NCI-H1092 treated with DMSO at 0.1 percent for 48 hours (cell line): ENCODE measurements at places on chromosomes 4 and X.

DNA sequence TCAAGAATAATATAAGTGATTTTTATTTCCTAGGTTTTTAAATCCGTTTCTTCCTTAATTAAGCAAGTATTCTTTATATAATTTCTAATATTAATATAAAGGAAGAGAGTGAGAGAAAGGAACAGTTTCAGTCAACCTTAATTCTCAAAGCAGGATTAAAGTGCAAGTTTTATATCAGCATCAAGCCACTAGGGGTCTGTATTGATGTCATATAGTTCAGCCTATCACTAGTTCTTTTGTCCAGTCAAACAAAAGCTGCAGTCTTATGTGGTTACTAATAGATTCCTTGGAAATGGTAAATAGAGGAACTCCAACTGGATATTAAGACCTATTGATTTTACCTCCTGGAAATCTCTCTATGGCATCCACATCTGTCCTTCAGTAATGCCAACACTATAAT is 82.0 kb downstream of the NAP1L3 start:
- DNase-seq: no peak

GRCh38 chr4:11529625-11530201 is 101.0 kb upstream of the HS3ST1 start:
- no peak for DNase-seq

DNA sequence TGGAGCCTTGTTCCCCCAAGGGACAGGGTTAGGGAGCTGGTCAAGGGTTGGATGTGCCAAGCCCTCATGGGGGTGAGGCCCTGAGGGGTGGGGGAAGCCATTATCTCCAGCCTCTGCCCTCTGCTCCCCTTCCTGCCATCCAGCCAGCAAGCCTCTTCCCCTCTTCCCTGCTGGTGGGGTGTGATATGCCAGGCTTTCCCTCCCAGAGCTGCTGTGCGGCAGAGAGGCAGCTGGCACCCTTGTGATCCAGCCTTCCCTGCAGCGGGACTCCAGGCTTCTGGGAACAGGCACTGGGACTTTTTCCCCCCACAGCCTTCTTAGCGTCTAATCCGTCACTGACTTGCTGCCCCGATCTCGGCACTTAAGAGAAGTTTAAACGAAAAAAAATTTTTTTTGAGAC is 6.3 kb downstream of the SSR4 start:
- no peak for DNase-seq

DNA sequence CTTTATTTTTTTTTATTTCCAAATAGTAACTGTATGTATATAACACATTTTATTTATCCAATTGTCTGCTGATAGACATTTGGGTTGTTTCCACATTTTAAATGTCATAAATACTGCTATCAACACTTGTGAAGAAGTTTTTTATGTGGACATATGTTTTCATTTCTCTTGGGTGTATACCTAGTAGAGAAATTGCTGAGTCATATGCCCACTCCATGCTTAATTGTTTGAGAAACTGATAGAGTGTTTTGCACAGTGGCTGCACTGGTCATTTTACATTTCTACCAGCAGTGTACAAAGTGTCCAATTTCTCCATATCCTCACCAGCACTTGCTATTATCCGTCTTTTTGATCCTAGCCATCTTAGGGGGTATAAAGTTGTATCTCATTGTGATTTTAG is 567.8 kb downstream of the GBA3 start:
- DNase-seq: no peak

DNA sequence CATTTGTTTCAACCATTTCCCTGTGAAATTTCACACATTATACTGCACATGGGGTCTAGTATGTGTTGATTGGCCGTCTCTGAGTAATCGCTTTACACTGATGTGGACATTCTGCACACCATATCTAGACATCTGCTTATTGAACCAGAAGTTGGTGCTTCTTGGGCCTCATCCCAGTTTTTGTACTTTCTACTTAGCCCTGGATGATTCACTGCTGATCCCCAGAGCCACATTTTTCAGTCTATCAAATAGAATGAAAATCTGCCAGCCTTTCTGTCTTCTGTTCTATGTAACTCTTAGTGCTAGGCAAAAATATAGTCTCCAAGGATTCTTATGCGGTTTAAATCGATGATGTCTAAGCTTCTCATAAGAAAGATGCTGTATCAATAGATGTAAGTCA is 40.5 kb upstream of the RELL1 start:
- no peak for DNase-seq

- DNase-seq: peak; percentile 65
These were observed 53.8 kb upstream of the OTUD4 start for GRCh38 chr4:145234091-145234706.

GRCh38 chrX:29196501-29196900 is 609.3 kb downstream of the IL1RAPL1 start:
- no peak for DNase-seq

DNA sequence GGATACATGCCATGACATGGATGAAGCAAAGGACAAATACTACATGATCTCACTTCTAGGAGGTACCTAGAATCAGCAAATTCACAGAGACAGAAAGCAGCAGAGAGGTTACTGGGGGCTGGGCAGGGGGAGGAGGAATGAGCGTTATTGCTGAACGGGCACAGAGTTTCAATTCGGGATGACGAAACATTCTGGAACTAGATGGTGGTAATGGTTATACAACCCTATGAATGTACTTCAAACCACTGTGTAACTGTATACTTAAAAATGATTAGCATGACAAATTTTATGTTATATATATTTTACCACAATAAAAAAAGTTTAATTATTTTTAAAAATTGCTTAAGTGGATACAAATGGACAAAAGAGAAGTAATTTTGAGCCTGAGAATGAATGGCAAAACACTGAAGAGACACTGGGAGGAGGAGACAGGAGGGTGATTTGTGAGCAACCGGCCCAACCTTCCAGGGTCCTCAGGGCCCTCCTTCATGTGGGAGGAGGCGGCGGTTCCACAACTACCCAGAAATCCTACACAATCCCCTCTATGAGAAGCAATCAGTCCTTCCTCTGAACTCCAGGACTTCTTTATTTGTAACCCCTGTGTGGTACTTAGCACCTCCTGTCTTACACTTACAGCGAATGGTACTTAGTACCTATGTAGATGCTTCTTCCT is 14.1 kb downstream of the ACSL1 start:
- DNase-seq: no peak

DNA sequence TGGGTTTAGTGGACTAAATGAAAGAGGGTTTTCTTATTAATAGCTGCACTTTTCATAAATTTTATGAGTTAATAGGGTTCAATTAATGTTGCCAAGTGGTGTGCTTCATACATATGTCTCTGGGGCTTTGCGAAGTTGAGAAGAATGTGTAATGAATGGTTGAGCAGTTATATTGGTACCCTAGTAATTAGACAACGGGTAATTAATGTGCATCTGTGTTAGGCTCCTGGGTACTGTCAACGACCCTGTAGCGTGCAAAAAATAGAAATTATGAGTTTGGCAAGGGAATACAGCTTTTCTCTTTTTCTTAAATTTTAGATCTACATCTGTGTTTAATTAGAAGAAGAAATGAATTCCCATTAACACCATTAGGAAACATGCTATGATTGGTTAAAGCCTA is 1027.7 kb downstream of the ARAP2 start:
- DNase-seq: no peak

DNA sequence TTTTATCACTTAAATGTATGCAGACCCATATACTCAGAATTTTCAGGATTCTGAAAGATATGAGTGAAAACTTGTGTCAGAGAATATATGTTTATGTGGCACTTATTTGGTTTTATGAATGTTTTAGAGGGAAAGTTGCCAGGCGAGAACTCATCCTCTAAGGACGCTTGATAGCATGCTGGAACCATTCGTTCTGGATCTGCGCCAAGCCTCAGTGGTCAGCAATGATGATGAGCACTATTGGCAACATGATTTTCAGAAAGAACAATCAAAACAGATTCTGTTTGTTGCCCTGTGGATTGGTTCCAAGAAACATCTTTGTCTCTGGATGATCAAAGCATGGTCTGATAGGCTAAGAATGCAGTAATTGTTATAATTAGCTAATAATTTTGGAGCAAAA is 32.1 kb upstream of the RAPGEF2 start:
- DNase-seq: no peak

GRCh38 chr4:126687655-126688358 is 945.0 kb upstream of the INTU start:
- DNase-seq: no peak

- no peak for DNase-seq
These were observed 8.2 kb upstream of the CD99L2 start for GRCh38 chrX:150906694-150907093.

DNA sequence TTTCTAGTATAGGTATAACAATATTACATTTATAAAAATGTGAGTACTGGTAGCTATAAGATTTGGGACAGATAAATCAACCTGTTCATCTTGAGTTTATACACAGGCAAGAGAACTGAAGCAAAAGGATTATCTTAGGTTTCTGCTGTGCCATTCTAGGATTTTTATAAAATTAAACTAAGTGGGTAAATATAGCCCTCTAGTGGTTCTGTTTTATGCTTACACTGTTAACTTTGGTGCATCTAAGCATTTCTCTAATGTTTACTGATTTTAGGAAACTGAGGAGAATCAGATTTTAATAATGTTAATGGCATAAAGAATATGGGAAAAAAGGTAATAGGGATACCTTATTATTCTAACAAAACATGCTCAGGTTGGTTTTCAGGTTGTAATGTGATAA is 1.1 kb upstream of the RRH start:
- peak; percentile 6 for DNase-seq

DNA sequence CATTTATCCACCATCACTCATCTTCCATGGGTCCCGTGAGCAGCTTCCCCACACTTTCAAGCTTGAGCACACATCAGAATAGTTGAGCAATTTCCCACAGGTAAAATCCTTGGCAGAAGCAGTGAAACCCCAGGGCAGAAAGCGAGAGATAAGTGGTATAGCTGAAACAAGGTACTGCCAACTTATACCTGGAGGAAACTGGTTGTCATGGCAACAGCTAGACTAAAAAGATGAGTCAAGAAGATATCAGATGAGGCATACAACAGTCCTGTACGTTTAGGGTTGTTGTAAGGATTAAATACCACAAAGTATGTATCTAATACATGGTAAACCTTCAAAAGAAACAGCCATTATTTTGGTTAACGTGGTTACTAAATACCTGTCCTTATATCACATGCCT is 66.9 kb upstream of the PHOX2B start:
- no peak for DNase-seq

DNA sequence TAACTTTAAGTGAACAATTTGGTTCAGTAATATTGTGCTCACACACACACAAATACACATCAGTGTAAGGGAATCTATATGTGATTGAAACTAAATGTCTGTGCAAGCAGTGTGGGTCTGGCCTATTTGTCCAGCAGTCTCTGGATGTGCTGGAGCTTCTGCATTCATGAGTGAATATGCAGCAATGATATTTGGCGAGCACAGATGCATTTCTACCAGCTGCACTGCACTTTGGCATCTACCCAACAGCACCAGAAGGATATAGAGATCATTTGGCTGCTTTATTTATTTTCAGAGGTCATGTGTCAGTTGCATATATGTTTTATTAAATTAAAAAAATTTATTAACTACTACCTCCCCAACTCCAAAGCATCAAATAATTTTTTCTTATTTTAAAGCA is 613.4 kb upstream of the NR3C2 start:
- DNase-seq: no peak

- no peak for DNase-seq
These were observed 11.3 kb upstream of the RBMXL3 start for GRCh38 chrX:115177932-115178331.

GRCh38 chrX:23575281-23575680 is 92.0 kb upstream of the PRDX4 start:
- DNase-seq: no peak

GRCh38 chr4:120821029-120821428 is 101.5 kb downstream of the PRDM5 start:
- DNase-seq: no peak

GRCh38 chr4:122047456-122048425 is 95.9 kb upstream of the TRPC3 start:
- DNase-seq: no peak

- no peak for DNase-seq
These were observed 355.4 kb downstream of the CAMK2D start for GRCh38 chr4:113405874-113406722.

- DNase-seq: no peak
These were observed 89.6 kb downstream of the MXRA5 start for GRCh38 chrX:3256868-3257267.

- no peak for DNase-seq
These were observed 31.4 kb downstream of the TBC1D1 start for GRCh38 chr4:37922328-37922727.

GRCh38 chr4:62130230-62130629 is 930.1 kb downstream of the ADGRL3 start:
- peak; percentile 15 for DNase-seq

DNA sequence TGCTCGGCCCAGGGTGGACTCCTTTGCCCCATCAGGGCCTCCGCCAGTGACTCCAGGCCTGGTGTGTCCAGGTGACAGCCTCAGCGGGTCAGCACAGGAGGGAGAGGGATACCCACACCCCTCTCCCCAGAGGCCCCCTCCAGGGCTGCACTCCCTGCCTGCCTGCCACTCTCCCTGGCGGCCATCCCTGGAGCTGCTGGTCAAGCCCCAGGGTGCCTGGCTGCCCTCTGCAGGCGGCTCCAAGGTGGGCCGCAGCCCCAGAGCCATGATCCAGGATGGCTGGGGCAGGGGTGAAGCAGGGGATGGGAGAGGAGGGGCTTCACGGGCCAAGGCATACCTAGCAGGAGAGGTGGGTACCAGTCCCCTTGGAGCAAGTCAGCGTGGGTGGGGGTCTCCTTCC is 3.8 kb downstream of the FGFRL1 start:
- no peak for DNase-seq

GRCh38 chrX:103124284-103124683 is 31.3 kb upstream of the NXF3 start:
- no peak for DNase-seq

DNA sequence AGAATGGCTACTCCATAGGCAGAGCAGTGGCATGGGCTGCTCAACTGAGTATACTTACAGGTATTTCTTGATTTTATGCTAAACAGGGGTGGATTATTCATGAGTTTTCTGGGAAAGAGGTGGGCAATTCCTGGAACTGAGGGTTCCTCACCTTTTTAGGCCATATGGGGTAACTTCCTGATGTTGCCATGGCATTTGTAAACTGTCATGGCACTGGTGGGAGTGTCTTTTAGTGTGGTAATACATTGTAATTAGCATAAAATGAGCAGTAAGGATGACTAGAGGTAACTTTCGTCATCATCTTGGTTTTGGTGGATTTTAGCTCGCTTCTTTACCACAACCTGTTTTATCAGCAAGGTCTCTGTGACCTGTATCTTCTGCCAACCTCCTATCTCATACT is 48.2 kb upstream of the HPSE start:
- no peak for DNase-seq

- DNase-seq: no peak
These were observed 29.6 kb downstream of the TEX11 start for GRCh38 chrX:70878902-70879301.

DNA sequence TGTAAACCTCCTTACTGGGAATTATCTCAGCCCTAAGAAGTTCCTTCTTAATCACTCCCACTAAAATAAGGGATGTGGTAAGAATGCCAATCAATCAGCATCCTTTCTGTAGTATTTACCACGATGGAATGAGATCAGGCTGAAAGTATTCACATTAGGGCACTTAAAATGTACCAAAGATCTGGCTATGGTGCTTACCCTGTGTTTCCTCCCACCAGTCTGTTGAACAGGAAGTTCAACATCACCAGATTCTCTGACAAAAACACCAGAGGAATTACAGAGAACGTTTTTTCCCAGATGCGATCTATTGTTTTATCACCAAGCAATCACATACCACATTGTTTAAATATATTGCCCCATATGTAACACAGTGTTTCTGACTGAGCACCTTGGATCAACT is 2.1 kb upstream of the CLCN3 start:
- no peak for DNase-seq
